ENCODE measurements at places on chromosomes 1 and 21. TPM values are rescaled to one million over a fixed set of nuclear protein-coding genes. Genes with fewer than 3 reads are reported as not detected.

The SLC26A9 gene
- total RNA-seq: not detected

The CYP4A22 gene
- total RNA-seq: not detected

The AGMAT gene
- total RNA-seq: 0.48 TPM

The PWP2 gene
- 9.2 TPM for total RNA-seq

The ERVH48-1 gene
- total RNA-seq: not detected

DNA sequence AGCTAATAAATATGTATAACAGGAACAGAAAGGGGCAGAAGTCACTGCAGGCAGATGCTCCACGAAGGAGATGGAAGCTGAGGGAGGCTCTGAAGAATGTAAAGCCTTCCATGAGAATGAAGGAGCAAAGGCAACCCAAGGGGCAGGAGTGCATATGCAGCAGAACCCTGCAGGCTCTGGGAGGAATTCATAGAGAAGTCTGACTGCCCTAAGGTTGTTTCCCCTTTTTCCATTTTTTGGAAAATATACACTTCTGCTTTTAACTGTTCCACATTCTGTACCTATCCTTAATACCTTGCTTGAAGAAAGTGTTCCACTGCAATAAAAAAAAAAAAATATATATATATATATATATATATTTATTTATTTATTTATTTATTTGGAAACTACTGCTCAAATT lies 69.6 kb downstream of the CD34 start:
- no peak for DNase-seq

Data from urinary bladder (tissue), 4 donors.